Calu3 (cell line): ENCODE measurements at places on chromosomes 5 and 9. TPM values are rescaled to one million over a fixed set of nuclear protein-coding genes. Genes with fewer than 3 reads are reported as not detected.

The PRSS3 gene
- 19.0 and 29.5 TPM in 2 replicates for total RNA-seq

The RNF44 gene
- 76.9 and 82.3 TPM in 2 replicates for total RNA-seq

GRCh38 chr5:57383093-57383861 is 99.3 kb downstream of the ACTBL2 start:
- peak; percentile 49 for DNase-seq

GRCh38 chr5:7374186-7374585 is 21.8 kb upstream of the ADCY2 start:
- no peak for DNase-seq

GRCh38 chr9:87671478-87671877 is 54.4 kb upstream of the CTSL start:
- DNase-seq, result no peak

- DNase-seq, result no peak
These were observed 25.3 kb downstream of the OSMR start for GRCh38 chr5:38871058-38871605.

- peak; percentile 71 for DNase-seq
These were observed 1.9 kb upstream of the SPDL1 start for GRCh38 chr5:169581580-169582227.

DNA sequence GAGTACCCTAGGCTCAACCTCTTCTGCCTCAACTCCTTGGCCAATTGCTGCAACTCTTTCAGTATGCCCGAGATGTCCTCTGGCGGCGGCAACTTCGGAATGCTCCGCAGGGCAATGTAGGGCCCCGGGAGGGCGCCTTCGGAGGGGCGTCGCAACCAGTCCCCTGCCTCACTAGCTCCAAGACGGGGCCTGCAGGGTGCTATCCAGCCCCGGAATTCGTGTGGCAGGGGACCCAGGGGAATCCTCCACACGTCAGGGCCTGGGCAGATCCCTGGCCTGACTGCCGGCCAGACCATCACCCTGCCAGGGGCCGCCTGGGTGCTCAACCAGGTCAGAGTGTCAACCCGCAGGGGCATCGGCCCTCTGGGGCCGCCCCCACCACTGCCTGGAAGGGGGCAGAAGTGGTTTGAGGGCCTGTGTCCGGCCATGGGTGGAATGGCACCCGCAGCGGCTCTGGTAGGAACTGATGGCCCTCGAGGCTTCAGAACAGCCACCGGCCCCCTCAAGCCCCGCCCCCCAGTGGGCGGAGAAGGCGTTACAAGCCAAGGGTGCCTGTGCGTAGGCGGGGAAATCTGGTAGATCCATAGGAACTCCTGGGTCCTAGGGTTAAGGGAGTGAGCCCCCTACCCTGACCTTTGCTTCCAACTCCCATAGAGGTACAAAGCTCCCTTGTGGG is at the start of gene POU5F2:
POU5F2 (minus strand) TSS at position 465 of the 676 bp plus-strand sequence; CDS start at position 428, 37 bp downstream.
- DNase-seq, result no peak
